Stimulated activated CD4-positive, alpha-beta T cell treated with anti-CD3 and anti-CD28 coated beads, TNF-alpha, amount 100 ng/mL, for 1 hour (primary cell): ENCODE measurements at places on chromosomes 5 and 9.

DNA sequence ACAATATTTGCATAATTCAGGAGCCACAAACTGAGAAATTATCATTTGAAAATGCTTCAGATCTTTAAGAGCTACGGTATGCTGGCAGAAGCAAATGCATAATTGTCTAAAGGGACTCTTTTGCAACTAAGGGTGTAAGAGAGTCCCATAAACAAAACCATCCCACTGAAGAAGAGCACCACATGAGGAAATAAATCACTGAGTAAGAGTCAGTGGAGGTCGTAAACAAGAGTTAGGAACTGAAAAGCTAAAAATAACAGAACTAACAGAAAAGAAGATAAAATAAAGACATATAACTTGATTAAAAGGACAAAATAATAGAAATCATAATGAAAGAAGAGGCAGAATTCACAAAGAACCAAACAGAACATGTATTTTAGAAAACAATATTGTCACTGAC, 3.5 kb upstream of the SMC2 start:
- no peak for DNase-seq

DNA sequence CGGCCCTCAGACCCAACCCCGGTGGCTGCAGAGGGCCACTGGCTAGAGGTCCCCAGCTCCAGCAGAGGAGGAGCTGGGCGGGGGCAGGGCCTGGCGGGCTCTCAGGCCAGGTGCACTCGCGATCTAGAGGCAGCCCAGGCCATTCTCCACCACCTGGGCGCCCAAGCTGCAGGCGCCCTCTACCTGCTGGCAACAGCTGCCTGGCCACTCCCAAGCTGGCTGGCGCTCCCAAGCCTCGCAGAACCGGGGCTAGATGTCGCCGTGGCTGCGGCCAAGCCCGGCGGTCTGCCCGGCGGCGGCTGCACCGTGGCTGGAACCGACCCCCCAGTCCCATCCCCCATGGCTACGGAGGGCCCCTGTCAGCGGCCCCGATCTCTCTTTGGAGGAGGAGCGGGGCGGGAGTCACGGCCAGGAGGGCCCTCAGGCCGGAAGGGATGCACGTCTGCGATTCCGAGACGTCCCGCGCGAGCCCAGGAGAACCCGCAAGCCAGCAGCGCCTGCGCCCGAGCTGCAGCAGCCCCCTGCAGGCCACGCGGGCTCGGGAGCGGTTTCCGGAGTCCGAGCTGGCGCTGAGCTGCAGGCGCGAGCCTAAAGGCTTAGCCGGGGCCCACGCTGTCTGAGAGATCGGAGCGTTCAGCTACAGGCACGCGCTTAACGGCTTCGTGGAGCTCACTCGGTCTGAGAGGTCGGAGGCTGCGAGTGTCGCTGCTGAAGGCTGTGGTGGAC, 44.3 kb upstream of the BICD2 start:
- no peak for DNase-seq

GRCh38 chr5:177478711-177479646, 5.5 kb upstream of the DBN1 start:
- no peak for DNase-seq

DNA sequence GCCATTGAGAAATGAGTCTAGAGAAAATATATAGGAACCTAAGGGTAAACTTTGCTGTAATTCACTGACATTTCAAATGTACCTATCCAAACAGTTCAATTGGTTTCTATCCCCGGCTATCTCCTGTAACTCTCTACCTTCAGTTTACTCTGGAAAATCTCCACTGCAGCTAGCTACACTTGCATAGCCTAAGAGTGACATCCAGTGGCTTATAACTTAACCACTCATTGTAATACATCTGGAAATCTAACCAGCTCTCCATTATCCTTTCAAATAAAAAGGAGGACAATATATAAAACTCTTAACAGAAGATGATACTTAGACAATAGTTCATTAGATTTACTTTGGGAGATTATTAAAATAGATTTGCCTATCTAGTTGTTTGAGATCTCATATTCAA, 35.3 kb upstream of the SPDL1 start:
- no peak for DNase-seq

- DNase-seq: no peak
Observed at GRCh38 chr5:1300581-1301083, 5.8 kb upstream of the TERT start.

- DNase-seq: no peak
Observed at GRCh38 chr9:136014147-136014923, 53.2 kb upstream of the UBAC1 start.

DNA sequence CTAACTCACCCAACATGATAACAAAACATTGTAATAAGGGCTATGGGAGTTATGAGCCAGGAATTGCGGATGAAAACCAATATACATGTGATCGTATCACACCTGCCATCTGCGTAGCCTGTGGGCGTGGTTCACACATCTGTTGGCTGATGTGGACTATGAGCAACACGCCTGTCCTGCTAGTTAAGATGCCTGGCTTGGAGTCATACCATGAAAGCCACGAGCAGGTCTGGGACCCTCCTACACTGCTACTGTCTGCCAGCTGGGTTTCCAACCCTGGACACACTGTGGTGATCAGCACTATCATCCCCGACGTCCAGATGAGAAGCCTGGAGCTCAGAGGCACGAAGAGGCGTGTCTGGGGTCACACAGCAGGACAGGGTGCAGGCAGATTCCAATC, 40.2 kb downstream of the STK10 start:
- no peak for DNase-seq

GRCh38 chr9:4620881-4621555, 41.1 kb upstream of the PLPP6 start:
- no peak for DNase-seq

DNA sequence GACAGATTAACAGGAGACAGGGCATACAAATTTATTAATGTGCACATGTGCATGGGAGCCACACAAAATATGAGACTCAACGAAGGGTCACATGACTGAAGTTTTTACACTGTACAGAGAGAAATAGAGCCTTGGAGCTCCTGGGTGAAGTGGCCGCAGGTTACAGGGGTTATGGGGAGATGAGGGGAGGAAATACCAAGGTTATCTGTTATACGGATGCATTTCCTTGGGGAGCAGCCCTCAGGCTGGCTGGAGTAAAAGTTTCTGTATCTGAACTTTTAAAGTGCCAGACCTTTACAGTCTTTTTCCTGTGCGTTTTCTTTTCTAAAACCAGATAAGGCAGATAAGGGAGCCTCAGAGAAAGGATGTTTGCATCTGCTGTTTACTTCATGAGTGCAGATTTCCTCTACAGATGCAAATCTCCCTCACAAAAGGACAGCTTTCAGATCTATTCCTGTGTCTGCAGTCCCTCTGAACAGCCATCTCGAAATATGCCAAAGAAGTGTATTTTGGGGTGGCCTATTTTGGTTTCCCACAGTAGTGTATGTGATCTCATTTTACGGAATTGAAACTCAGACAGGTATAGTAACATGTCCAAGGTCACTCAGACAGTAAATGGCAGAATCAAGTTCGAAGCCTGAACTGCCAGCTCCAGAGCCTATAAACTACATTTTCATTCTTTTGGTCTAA, 139.3 kb upstream of the FBXL17 start:
- DNase-seq: no peak

- DNase-seq: no peak
Observed at GRCh38 chr9:115469841-115470240, 351.9 kb upstream of the TNC start.

DNA sequence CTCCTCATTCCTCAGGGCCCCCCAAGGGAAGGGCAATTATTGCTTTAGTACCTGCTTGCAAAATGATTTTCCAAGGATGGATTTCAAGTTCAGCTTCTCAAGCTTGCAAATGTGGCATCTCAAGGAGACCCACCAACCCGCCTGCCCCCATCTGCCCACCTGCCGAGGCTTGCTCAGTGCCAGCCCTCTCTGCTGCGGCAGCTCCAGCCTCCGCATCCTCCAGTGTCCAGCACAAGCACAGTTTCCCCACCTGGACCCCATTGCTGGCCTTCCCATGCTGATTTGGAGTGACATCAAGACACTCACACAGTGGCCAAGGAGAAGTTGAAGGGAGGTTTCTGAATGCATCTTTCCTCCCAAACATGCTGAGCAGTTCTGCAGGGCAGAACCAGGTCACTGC, 31.2 kb downstream of the MED10 start:
- DNase-seq: no peak

DNA sequence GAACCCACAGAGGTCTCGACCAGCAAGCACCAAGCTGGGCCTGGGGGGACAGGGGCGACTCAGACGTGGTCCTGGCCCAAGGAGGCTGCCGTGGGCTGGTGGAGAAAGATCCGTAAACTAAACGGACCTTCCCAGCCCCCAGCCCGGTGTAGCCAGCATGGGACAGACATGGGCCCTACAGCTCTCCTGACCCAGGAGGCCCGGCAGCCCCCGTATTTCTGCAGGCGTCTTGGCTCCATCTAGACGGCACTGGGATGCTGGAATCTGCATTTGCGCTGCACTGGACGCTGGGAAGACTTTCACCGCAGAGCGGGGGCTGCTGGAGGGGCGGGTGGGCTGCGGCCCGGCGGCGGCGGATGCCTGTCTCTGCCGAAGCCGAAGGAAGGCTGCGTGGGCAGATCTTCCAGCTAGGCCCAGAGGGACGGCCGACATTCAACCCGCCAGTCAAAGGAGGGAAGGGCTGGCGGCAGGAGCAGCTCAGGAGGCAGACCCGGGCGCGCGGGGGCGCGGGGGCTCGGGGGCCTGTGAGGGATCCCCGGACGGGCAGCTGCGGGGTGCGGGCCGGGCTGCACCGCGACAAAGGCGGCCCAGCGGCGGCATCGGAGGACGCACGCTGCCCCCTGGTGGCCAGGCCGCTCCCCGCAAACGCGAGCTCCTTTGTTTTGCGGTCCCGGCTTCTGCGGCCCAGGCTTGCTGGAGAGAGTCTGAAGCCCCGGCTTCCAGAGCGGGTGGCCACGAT, 266.2 kb downstream of the NSG2 start:
- no peak for DNase-seq

DNA sequence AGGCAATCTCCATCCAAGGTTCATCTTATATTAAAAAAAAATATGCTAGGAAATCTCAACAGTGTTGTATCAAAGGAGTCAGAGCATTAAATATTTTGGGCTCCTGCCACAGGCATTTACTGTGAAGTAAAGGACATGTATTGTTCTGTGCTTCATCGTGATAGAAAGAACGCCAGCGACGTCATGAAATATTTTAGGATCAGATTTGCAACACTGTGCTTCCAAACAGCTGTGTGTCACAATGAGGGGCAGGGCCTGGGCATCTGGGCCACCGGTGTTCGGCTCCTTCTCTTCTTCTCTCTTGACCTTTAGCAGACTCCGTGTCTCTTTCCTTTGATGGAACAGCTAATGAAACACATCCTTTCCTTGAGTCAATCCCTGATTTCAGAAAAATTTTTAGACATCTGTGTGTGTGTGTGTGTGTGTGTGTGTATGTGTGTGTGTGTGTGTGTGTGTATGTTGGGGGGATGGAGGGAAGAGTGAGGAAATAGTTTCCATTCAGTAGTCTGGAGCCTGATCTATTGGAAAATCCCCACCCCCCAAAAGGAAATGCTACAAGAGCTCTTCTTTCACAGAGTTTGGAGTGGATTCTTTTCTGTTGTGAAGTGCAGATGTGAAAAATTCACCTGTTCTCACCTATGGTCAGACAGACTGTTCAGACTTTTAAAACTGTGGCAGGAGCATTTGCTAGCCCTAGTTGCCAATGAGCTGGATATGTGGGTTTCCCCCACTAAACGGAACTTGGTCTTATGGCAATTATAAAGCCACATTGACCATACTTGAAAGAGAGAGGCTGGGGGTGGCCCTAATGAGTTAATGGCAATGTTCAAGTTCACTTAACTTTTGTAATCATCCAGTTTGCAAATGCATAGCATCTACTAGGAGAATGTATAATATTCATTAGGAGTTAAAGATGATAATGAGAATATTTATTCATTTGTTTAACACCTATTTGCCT, 18.1 kb upstream of the TNC start:
- no peak for DNase-seq

DNA sequence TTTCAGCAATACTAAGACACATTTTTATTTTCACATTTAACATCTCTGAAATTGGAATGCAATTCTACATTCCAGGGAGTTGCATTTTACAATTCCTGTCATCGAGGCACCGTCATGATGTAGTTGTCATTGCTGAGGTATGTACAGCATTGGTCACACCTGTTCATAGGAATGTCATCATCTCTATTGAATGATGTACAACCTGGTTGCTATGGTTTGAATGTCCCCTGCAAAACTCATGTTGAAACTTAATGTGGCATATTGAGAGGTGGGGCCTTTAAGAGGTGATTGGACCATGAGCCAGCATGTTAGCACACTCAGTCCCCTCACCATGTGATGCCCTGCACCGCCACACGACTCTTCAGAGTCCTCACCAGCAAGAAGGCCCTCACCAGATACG, 103.1 kb downstream of the CEMIP2 start:
- DNase-seq: no peak

DNA sequence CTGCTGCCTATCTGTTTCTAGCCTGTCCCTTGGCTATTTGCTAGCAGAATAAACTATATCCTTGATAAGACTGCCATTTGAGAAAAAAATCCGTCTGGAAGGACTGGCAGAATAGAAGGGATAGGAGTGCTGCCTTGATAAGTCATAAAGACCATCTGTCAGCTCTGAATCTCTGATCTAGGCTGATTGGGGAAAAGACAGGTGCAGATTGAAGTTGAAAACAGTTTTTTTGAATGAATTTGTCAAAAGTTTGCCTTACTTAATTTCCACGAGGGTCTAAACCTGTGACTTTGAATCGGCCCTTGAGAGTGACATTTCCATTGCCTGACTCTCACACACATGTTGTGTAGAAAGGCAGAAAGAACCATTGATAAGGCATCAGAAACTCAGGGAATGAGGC, 218.6 kb downstream of the MAN2A1 start:
- DNase-seq: no peak

DNA sequence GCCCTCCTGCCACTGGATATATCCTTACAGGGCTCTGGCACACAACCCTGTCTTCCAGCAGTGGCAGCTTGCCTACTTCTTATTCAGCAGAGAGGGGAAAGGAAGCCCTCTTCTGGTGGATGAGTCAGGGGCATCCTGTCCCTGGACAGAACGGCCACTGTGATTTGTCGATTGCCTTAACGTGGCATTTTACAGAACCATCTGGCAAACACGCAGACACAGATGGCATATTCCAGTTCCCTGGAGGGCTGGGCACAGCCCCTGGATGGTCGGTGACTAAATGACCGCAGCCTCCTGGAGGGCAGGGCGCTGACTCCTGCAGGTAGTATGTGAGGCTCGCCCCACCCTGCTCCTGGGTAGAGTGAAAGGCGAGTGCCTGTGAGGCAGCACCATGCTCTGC, 62.1 kb downstream of the DCP2 start:
- no peak for DNase-seq

DNA sequence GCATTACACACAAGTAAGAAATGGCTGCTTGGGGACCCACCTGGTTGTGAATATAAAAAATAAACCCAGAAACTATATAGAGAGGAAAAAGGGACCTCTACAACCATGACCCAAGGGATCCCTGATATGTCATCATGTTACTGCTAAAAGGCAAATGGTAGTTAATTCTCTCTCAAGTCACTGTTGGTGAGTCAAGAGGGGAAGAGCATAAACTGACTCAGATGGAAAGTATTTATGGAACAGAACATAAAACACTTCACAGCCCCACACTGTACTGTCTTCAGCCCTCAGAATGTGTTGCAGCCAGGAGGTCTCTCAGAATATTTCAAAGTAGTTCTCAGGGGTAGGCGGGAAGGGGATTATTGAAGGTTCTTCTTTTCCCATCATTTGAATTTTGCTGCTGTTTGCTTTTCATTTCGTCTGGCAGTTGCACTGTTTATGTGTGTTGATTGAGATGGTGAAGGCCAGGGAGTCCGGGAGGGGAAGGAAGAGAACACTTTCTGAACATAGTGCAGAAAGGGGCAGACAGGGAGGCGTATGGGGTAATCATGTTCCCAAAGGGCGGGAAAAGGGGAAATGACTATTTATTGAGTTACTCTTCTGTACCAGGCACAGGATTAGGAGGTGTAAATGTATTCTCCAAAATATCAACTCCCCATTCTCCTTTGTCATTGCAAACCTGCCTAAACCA, 85.5 kb downstream of the TEK start:
- DNase-seq: no peak
